Left kidney (tissue), 8 donors: ENCODE measurements at places on chromosomes 12 and 14.
A peak's percentile ranks its signal among the peaks of the same experiment; 100 is the strongest.

DNA sequence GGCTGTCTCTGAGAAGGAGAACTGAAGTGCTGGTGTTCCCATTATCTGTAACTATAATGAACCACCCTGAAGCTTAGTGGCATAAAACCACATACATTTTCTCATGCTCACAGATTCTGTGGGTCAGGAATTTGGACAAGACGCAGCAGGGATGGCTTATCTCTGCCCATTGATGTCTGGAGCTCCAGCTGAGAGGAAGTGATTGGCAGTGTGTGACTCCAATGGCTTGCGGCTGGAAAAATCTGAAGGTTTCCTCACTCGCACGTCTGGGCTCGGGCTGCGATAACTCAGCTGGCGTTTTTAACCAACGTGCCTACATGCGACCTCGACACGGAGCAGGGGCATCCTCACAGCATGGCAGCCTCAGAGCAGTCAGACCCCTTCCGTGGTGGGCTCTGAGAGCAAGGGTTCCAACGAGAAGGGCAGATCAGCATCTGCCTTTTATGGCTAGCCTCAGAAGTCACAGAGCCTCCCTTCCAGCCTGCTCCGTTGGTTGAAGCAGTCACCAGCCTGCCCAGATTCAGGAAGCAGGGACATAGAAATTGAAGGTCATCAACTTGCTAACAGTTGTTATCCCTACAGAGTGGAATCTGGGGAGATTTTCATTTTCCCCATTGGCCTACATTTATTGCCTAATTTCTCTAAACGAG, 143.3 kb upstream of the BCL2L14 start:
- DNase-seq, result no peak

DNA sequence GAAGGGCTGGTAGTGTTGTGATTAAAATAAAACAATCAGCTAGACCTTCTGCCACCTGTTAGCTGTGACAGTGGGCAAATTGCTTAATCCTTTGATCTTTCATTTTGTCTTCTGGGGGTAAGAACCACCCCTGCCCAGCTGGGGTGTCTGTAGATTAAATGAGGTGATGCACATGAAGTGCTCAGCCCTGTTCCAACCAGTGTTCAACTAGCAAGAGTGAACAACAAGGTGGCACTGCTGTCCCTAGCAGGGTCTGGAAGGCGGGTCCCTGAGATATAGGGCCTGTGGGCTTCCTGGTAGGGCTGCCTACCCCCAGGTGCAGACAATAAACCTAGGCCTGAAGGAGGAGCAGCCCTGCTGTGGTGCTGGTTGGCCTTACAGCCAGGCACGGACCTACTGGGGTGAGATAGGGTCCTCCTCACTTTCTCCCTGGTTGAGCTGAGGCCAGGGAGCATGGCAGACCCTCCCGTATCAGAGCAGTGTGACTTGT, 60.6 kb downstream of the ARL6IP4 start:
- DNase-seq, result no peak

DNA sequence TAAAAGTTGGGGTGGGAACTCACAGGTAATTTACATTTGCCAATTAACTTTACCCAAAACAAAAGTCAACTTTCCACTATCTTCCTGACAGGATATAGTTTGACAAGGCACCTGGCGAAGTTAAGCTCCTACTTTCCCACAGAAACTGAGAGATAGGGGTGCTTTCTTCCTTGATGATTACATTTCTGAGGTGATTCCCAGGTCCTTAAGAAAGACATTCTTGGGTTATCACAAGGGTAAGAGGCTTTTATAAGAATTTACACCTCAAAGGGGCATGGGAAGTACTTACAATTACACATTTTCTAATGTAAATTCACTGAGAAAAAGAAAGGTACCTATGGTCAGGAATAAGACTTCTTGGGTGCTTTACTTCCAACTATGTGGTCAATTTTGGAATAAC, 660.9 kb upstream of the MGAT4C start:
- DNase-seq, result no peak

DNA sequence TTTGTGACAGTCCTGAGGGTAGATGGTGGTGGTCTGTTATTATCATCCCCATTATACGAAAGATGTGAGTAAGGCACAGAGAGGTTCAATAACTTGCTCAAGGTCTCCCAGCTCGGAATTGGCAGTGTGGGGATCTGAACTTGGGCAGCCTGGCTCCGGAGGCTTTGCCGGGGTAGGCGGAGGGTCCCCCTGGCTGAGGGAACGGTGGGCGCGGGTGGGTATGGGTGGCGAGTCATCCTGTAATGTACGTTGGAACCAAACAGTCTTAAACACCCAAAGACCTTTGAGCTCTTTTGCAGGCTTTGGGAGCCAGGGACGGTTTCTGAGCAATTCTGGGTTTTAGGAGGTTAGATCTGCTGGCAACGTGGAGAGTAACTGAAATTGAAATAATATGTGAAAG, 16.5 kb downstream of the SLC24A4 start:
- DNase-seq, result no peak

GRCh38 chr12:23899434-23899833, 50.0 kb downstream of the SOX5 start:
- DNase-seq, result no peak

- no peak for DNase-seq
Observed at GRCh38 chr12:121038861-121039668, at the start of gene OASL. Gene OASL, minus strand, starts transcription at chr12:121039246. Its CDS starts 275 bp downstream, at chr12:121038971.

DNA sequence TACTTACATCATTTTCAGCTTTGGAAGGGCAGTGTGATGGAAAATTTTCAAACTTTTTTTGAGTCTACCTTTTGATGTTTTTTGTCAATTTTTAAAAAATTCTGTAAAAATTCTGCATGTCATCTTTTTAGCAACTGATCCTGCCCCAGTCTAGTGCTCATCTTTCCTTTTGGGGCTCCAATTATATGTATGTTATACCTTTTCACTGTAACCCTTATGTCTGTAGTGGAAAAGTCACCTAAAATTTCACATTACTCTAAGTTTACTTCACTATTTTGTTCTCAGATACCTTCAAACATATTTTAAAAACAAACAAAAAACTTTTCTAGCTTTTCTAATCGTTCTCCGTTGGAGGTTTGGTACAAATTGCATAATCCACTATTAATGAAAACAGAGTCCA, 32.5 kb upstream of the MYRFL start:
- DNase-seq, result no peak

DNA sequence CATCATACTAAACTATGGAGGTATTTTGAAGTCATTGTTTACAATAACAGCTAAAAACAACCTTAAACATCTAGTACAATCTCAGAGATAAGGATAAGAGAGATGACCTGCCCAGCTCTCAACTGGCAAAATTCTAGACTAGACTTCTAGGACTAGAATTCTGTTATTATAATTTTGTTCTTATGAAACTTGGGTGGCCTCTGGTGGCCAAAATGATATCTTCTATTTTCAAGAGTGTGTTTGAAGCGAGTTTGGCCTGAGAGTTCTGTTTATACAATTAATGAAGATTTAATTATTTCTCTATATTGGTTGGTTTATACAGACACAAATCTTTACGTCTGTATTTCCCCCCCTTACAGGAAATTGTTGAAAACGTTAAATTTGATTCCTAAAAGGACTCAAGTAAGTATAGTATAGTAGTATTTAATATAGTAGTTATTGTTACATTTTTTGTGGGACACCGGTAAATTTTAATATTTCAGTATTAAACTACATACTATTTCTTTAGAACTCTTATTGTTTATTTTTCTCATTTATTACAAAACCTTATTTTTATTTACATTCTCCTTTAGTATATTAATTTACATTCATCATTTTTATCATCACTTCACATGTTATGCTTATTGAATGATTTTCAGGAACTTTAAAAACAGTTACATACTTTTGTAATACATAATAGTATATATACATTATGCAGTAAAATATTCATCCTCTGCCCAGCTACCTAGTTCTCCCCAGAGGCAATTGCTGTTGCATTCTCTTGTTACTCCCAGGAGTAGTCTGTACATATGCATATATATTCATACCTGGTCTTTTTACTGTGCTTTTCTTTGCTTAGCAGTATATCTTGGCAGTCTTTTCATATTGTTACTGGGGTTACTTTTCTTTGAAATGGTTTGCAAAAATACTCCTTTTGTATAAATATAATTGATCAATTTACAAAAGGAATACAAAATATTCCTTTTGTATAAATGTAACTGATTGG, 6.6 kb downstream of the PPHLN1 start:
- peak; percentile 50 for DNase-seq

DNA sequence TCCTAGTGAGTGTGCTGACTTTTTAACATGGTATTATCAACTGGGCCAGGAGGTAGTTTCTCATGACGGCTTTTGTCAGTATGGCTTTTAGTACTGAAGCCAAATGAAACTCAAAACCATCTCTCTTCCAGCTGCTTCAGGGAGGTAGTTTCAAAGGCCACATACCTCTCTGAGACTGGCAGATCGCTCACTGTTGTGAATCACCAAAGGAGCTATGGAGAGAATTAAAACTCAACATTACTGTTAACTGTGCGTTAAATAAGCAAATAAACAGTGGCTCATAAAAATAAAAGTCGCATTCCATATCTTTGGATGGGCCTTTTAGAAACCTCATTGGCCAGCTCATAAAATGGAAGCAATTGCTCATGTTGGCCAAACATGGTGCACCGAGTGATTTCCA, 141.1 kb downstream of the HMGA2 start:
- no peak for DNase-seq

DNA sequence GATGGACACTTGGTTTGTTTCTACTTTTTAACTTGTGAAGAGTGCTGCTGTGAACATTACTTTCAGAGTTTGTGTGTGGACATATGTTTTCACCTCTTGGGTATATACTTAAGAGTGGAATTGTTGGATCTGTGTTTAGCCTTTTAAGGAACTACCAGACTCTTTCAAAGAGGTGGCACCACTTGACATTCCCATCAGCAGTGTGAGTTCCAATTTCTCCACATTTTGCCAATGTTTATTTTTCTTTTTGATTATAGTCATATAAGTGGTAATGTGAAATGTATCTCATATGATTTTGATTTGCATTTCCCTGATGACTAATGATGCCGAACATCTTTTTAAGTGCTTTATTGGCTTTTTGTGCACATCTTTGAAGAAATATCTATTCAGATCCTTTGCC, 44.8 kb downstream of the ARHGAP5 start:
- DNase-seq, result no peak

DNA sequence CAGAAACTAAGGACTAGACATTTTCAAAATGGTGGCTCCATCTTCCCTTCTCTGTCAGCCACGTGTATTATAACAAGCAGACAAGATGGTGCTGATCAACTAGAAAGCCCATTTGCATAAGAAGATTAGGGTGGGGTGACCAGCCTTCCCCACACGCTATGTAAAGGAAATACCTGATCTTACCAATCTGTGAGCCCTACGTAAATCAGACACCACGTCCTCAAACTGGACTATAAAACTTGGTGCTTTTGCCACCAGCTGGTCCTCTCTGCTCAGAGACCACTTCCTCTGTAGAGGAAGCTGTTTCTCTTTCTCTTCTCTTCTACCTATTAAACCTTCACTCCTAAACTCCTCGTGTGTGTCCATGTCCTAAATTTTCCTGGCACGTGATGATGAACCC, 101.1 kb upstream of the PLEKHG7 start:
- DNase-seq, result no peak

- DNase-seq, result no peak
Observed at GRCh38 chr14:20429801-20430669, 5.9 kb downstream of the KLHL33 start.

- no peak for DNase-seq
Observed at GRCh38 chr12:79482323-79482722, 208.4 kb downstream of the PAWR start.

- no peak for DNase-seq
Observed at GRCh38 chr14:28901631-28902030, 135.0 kb downstream of the FOXG1 start.

DNA sequence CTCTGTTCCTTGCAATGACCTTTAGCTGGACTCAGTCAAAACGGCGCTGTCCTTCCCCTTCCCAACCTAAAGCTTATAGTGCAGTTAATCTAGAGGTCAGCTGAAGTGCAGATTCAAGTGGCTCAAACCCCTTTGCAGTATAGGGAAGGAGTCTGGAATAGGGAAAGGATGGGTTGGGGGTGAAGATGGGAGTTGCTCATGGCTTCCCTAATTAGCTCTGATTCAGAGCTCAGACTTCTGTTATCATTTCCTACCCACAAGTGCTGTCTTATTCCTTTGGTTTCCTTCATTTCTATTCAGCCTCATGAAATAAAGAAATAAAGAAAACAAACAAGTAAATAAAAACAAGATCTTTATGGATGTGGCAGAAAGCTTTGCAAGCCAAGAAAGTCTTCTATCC, 264.0 kb upstream of the HMGA2 start:
- no peak for DNase-seq

- no peak for DNase-seq
Observed at GRCh38 chr12:84741031-84741430, 171.6 kb downstream of the SLC6A15 start.

- no peak for DNase-seq
Observed at GRCh38 chr12:27814411-27814810, 34.4 kb upstream of the MANSC4 start.

DNA sequence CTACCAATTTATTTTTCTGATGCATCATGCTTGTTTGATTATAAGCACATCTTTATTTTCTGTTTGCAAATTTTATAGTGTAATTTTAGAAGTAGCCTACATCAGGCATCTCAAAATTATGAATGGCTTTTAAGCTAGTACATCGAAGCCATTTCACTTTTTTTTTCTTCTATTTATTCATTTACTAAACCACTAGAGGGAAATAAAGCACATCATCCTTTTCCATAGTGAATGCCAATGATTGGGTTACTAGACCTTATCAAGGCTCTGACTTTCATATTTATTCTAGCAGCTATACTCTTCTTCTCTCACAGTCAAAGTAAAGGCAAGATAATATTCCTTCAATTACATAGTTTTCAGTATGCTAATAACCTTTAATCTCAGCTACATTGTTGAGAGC, 736.4 kb upstream of the LRFN5 start:
- no peak for DNase-seq

GRCh38 chr14:96739200-96739910, 57.8 kb upstream of the VRK1 start:
- no peak for DNase-seq

GRCh38 chr14:33800735-33801163, 150.1 kb downstream of the EGLN3 start:
- no peak for DNase-seq

DNA sequence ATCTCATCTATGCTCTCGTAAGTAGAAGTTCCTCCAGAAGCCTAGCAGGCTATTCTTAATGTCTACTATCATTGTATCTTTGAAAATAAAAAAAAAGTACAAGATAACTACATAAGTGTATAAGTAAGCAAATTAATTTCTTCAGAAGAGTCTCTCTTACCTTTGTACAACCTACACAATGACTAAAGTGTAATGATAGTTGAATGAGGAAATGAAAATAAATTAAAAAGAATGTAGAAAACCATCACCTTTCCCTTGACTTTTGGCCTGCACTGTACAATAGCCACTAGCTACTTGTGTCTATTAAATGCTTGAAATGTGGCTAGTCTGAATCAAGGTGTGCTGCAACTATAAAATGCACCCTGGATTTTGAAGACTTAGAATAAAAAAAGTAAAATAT, 229.9 kb upstream of the FOXN3 start:
- no peak for DNase-seq

DNA sequence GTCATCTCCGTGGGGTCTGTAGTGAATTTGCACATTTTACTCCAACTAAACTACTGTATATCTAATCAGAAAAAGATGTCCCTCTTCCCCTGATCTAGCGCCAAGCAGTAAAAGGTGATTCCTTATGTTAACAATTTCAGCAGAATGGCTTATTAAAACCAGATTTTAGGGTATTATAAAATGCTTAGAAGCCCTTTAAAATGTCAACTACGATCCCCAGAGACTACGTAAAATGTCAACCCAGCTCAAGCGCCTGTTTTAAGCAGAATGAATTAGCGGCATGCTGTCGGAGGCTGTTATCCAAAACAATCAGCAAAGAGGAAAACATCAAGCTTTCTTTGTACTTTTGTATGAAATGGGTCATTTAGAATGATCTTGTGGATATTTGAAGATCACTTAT, 408.9 kb downstream of the SOX5 start:
- no peak for DNase-seq

- peak; percentile 63 for DNase-seq
Observed at GRCh38 chr12:121697093-121697698, 15.4 kb upstream of the TMEM120B start.
